ENCODE measurements at places on chromosomes 3 and 15.

- no peak for DNase-seq
Observed at GRCh38 chr3:195803289-195803908, 8.3 kb downstream of the MUC4 start.

- DNase-seq, result no peak
Observed at GRCh38 chr3:173591401-173591800, 193.9 kb downstream of the NLGN1 start.

GRCh38 chr3:87203809-87204208 is 23.3 kb upstream of the CHMP2B start:
- DNase-seq, result no peak

DNA sequence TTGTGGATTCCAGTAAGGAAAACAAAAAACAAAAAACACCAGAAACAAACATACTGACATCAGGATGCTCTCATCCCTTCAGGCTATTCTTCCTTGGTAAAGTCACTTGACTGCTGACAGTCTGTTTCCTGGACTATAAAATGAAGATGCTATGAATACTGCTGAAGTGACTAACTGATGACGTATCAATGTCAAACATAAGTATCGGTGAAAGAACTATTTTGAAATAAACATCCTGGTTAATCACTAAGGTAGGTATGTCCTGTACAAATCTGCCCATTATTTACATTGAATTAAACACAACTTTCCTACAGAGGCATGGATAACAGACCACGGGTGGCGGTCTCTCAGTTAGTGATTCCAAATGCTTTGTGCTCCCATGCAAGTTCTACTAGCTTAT is 45.9 kb downstream of the CHAC1 start:
- no peak for DNase-seq

- DNase-seq, result no peak
Observed at GRCh38 chr3:45783667-45784066, 12.7 kb downstream of the SLC6A20 start.

DNA sequence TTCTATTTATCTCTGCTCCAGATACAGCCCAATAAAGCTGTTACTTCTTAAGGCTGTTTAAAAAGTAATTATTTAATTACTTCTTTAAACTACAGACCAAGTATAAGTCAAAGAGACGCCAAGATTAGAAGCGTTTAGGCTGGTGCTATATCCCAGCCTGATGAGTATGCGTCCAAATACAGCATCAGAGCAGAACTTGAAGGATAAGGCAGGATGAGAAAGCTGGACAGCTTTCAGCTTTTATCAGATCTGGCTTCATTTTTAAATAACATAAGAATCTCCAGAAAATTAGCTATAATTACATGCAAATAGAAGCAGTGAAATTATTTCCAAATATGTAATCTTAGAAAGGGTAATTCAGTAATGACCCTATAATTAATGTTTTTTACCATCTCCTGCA is 110.3 kb upstream of the MYO5C start:
- DNase-seq, result no peak

- DNase-seq, result no peak
Observed at GRCh38 chr3:126959921-126960603, 22.9 kb upstream of the PLXNA1 start.

- DNase-seq, result no peak
Observed at GRCh38 chr15:78004222-78004727, 73.2 kb downstream of the TBC1D2B start.

DNA sequence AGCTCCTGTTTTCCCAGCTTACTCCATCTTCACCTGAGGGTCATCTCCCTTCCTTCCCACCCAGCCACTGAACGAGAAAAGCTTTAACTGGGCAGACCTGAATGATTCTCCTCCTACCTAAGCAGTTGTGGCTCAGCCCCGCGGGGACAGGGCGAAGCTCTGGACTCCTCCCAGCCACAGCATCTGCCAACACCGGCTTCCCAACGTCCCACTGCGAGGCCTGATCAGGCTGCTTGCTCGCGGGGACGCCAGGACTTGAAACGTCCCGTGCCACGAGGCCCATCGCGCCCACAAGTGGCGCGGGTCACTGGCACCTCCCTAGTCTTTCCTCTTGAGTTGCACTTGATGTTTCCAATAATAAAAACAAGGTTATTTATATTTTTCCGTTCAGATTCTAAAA is at the start of gene SPATA16:
SPATA16 (minus strand) TSS at position 250 of the 400 bp plus-strand sequence. CDS start 23,504 bp downstream, outside the sequence.
- no peak for DNase-seq

- DNase-seq, result no peak
Observed at GRCh38 chr3:183182732-183183610, 20.4 kb upstream of the LAMP3 start.

GRCh38 chr15:36784098-36784670 is 204.8 kb downstream of the CDIN1 start:
- DNase-seq, result no peak

Measured in ecto neural progenitor cell (in vitro differentiated cells).